ENCODE measurements at places on chromosomes 7 and 10. TPM values are rescaled to one million over a fixed set of nuclear protein-coding genes. Genes with fewer than 3 reads are reported as not detected.

- DNase-seq: no peak
Measured at GRCh38 chr7:98697083-98697482, 80.0 kb downstream of the NPTX2 start.

GRCh38 chr10:78231939-78232338 is 198.3 kb downstream of the RPS24 start:
- no peak for DNase-seq

- no peak for DNase-seq
Measured at GRCh38 chr10:59090817-59091622, 85.4 kb upstream of the PHYHIPL start.

- DNase-seq: no peak
Measured at GRCh38 chr10:21929070-21929469, 74.5 kb downstream of the DNAJC1 start.

- DNase-seq: no peak
Measured at GRCh38 chr7:2830609-2831376, 13.3 kb downstream of the GNA12 start.

GRCh38 chr7:150755473-150756099 is 18.4 kb downstream of the GIMAP5 start:
- DNase-seq: no peak

DNA sequence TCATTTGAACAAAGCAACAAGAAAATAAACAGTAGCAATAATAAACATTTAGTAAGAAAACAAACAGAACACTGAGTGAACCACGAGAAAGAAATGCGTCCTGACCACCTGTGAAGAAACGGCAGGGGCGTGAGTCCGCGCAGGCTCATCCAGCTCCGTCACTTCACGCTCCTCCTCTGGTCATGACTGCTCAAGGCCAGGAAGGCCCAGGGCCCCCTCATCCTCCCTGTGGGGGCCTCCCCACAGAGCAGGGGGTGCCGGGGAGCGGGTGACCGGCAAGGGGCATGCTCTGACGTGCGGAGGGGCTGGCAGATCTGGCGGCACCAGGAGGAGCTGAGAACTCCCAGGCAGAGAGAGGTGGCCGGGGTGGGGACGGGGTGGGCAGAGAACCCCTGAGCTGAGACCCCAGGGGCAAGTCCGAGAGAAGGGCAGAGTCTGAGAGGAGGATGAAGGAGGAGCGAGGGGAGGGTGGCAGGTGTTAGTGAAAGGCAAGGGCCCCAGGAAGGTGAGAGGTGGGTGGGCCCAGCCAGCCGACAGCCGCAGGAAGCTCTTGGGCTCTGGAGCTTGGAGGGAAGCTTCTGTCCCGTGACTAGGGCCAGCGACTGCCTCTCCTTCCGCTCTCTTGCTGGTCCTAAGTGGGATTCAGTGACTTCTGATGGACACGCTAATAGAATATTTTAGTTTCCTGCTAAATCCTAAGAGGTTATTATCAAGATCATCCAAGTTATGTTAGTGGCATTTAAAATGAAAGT is 223.9 kb downstream of the TCERG1L start:
- DNase-seq: no peak

DNA sequence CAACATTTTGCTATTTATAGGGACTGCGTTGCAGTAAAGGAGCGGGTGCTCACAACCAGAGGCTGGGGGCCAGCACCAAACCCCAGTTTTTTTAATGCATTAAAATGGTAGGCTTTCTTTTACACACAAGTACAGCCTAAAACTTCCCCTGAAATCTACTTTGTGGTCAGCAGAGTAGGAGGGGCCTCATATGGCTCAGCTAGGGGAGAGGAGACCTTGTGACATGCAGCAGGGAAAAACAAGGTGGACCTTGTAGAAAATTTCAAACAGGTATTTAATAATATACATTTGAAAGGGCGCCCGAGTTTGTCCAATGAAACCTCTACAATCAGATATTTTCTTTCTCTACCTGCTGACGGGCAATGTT is 1.4 kb downstream of the CCDC136 start:
- DNase-seq: no peak

GRCh38 chr7:134113655-134114054 is 13.5 kb upstream of the LRGUK start:
- DNase-seq: no peak

DNA sequence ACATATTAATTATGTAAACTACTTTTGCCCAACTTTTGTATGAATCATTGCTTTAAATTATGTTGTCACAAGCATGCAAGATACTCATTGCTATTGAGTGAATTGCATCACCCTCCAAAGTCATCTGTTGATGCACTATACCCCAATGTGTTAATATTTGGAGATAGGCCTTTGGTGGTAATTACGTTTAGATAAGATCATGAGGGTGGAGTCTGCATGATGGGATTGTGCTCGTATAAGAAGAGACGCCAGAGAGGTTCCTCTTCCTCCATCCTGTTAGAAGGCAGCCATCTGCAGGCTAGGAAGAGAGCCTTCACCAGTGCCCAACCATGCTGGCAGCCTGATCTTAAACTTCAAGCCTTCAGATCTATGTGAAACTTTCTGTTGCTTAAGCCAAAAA is 95.3 kb upstream of the MAGI2 start:
- DNase-seq: no peak

GRCh38 chr10:132774902-132775863 is 10.8 kb downstream of the NKX6-2 start:
- DNase-seq: peak; percentile 57

- DNase-seq: no peak
Measured at GRCh38 chr10:78655979-78656378, 412.8 kb upstream of the ZMIZ1 start.

The HTR7 gene
- 0.61 TPM for total RNA-seq

DNA sequence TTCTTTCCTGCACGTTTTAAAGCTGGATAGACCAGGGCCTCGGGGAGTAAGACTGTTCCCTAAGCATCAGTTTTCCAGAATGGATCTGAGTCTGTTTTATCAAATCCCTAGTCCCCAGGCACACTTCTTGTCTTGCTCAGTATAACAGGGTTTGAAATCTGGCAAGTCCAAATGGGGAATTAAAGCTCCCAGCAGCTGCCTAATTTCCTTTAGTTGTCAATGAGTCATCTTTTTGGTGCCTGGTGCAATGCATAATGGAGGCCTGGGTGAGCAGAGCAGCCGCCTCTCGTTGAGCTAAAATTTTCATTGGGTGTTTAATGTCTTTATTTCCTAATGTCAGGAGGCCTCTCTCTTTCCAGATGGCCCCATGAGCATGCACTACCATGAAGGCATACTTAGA is 87.9 kb downstream of the STRA8 start:
- DNase-seq: no peak
